ENCODE measurements at places on chromosomes 12 and 14.

GRCh38 chr14:59342516-59343484 lies 122.4 kb downstream of the GPR135 start:
- DNase-seq: no peak

DNA sequence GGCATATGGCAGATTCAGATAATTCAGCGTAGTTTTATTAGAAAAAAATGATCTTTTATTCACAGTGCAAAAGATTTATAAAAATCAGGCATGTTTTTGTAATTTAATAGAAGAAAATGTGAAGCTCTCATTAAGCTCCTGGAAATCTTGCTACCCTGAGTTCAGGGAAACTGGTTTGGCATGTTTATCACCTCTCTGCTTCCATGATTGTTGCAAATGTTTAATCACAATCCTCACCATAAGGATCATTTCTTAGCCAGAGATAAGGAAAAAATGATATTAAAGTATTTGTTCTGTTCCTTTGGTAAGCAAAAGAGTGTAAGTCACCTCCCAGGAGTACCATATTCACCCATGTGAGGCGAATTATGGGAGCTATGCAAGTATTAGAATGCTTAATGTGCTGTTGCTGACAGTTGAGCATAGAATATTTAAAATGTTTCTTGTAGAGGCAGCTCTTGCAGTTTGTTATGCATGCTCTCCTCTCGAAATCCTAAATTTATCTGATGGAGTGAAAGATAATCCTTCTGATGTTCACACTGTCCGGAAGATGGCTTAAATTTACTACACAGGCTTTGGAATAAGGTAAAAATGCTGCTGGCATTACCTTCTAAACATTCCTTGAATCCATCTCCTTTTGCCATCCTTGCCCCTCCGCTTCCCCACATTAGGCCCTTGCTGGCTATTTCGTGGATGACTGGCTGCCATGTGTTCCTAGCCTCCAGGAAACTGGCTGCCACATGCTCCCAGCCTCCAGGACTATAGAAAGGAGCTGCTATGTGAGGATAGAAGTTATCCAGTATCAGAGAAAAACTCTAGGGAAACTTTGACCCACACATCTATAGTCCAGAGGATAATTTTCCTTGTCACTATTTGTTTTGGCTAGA lies 115.8 kb upstream of the CCDC198 start:
- DNase-seq: no peak

- DNase-seq: no peak
These were observed 76.2 kb upstream of the DYNC1H1 start for GRCh38 chr14:101888182-101888581.

- DNase-seq: no peak
These were observed 57.2 kb upstream of the CCND2 start for GRCh38 chr12:4216187-4216927.

DNA sequence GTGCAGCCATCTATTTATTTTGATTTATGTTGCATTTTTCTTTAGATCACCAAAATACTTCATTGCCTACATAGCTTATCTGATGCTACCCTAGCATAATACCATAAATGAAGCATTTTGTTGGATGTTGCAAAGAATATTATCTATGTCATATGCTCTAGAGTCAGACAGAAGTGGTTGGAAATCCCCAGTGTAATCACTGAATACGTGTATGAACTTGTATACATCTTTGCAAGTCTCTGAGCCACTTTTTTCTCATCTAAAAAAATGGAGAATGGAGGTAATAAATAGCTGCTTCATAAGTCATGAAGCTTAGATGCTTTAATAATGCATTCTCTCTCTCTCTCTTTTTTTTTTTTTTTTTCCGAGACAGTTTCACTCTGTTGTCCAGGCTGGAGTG lies 18.5 kb downstream of the EVL start:
- no peak for DNase-seq

- DNase-seq: no peak
These were observed 29.0 kb downstream of the CDK17 start for GRCh38 chr12:96371138-96371789.

DNA sequence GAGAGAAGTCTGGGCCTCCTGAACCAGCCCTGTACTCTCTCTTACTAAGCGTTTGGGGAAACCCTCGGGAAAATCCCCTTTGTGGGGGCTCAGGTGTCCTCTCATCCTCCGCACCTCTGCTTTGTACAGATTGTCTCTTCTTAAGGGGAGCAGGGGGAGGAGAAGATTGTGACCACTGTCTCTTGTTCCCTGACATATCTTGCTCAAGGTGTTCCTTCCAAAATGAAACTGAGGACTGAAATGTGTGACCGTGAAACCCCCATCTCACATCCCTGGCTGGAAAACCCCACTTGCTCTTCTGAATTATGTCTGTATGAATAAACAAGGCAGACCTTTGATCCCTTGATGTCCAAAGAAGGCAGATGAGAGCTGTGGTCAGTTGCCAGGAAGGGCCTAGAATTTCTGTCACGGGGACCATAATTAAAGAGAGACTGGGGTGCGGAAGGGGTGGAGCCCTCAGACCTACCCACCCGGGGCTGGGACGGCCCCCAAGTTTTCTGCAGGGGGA lies 369.8 kb downstream of the AACS start:
- DNase-seq: no peak

DNA sequence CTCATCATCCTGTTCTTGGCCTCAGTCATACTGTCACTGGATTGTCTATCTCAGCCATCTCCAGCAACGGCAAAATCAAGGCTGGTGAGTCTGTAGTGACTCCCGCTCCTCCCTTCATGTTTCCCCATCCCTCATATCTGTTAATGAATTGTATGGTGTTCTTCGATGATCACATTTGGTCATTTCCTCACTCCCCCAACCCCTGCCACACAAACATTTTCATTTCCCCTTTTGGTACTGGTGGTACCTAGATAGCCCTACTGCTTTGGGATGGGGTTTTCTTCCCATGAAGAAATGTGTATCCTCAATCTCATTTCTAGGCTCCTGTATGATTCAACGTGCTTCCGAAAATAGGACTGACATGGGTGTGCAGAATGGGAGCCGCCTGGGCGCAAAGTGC lies 2.7 kb upstream of the KLHL33 start:
- DNase-seq: no peak

GRCh38 chr12:99253068-99253467 lies 394.5 kb upstream of the GARIN6 start:
- DNase-seq: no peak

DNA sequence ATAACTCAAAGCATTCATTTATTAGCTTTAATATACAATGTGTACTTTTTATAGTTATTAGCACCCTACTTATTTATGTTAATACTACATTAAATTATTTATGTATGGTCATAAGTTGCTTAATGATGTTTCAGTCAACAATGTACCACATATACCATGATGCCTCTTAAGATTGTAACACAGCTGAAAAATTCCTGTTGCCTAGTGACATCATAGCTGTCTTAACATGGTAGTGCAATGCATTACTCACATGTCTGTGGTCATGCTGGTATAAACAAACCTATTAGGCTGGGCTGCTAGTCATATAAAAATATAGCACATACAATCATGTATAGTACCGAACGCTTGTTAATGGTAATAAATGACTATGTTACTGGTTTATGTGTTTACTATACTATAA lies 120.4 kb downstream of the ANO6 start:
- no peak for DNase-seq

GRCh38 chr12:62640910-62641448 lies 174.4 kb downstream of the MON2 start:
- no peak for DNase-seq

DNA sequence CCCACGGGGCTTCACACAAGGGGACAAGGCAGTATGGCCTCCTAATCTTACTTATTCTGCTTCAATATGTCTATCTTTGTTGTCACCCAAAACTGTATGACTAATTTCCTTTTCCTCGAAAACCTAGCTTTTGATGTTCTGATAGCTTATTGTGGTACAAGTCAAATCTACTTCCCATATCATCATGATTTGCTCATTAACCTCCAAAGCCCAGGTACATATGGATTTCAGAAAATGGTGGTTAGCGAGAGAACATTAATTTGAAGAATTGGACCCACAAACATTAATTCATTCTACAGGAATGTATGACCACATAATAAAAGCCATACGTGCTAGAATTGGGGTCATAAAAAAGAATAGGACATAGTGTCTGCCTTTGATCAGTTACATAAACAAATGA lies 412.5 kb downstream of the CCDC91 start:
- no peak for DNase-seq

GRCh38 chr12:106141452-106141851 lies 2.7 kb upstream of the NUAK1 start:
- no peak for DNase-seq

All from chondrocyte (in vitro differentiated cells).